HuH-7.5 (cell line): ENCODE measurements at places on chromosomes 1 and 21.
A peak's percentile ranks its signal among the peaks of the same experiment; 100 is the strongest.

- DNase-seq = no peak
These were observed 15.1 kb downstream of the THEMIS2 start for GRCh38 chr1:27887215-27888021.

- no peak for DNase-seq
These were observed 31.8 kb downstream of the SDCCAG8 start for GRCh38 chr1:243287652-243288051.

DNA sequence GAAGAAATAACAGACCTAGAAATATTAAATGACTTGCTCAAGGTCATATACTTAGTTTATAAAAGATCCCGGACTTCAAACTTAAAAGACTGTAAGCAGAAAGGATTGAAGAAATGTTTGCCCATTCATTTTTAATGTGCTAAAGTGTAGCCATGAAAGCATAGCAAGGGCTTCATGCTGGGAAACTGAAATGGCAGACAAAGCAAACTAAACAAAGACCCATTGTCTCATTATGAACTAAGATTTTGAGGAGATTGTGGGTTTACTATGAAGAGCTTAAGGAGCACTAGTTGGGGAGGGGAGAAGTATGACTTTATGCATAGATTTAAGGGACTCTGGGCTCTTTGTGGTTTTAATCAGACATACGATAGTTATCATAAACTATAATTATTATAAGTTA, 26.3 kb downstream of the ADAMTS1 start:
- DNase-seq = no peak

GRCh38 chr1:39250460-39251240, 46.2 kb downstream of the MACF1 start:
- DNase-seq = no peak

DNA sequence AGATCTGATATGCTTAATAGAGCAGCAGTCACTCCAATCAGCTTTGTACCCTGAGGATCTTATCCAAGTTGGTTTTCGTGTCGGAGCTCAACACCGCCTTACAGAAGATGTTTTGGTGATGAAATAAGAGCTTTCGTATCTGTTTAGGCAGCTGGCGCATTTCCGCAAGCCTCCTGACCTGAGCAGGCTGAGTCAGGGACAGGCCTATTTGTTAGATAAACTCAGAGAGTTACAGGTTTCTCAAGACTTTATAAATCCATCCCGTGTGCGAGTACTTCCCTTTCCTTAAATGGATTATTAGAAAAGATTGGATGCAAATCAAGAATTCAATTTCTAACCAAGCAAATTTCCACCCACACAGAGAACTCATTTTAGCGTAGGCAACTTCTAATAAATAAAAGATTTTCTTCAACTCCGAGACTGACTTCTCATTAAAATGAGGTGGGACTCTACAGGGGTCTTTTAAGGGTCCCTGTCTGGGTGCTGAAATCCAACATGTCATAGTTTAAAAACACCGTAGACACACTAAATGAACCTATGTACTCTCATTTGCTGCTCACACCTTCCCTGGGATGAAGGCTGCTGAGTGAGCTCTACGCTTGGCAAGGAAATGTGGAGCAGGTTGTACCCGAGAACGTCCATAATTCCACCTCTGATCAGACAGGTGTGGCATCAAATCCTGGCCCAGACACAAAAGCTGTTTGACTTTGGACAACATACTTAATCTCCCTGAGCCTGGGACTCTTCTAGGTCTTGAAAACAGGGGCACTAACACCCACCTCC, 106.9 kb upstream of the F3 start:
- DNase-seq = no peak

- DNase-seq = no peak
These were observed 37.8 kb downstream of the PYHIN1 start for GRCh38 chr1:158969166-158969565.

DNA sequence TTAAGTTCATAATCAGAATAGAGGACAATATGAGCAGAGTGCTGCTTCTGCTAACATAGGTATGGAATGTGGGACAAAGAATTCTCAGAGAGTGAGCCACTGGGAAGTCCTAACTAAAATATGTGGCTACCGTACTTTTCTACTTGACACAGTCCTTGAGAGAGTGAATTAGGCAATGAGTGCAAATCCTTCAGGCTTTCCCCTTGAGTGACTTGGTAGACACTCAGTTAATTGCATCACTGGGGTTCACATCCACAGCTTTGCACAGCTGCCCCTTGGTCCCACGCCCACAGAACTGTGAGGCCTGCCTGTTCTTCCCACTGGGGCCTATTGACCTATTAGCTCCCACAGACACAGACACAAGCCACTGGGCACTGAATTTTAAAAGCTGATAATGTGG, 40.5 kb upstream of the PAXBP1 start:
- DNase-seq = no peak

GRCh38 chr21:39037807-39038405, 145.3 kb downstream of the PSMG1 start:
- DNase-seq = no peak

- no peak for DNase-seq
These were observed 6.6 kb upstream of the PIGC start for GRCh38 chr1:172450524-172450885.

DNA sequence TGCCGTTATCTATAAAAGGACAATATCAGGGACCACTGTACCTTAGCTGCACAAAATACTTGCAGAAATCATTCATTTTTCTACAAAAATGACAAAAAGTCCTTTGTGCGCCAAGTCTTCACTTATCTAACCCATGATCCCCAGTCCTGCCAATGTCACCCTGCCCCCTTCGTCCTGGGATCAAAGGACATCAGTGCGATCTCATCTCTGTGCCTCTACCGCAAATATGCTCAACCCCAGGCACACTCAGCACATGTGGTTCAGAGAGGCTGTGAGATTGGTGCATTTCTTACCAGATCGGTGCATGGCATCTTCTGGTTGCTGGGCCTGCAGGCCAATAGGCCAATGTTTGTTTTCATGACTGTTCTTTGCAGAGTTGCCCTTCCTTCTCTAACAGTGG, 72.8 kb downstream of the NFASC start:
- no peak for DNase-seq

- DNase-seq = no peak
These were observed 217.2 kb upstream of the IRF2BP2 start for GRCh38 chr1:234827181-234827580.

DNA sequence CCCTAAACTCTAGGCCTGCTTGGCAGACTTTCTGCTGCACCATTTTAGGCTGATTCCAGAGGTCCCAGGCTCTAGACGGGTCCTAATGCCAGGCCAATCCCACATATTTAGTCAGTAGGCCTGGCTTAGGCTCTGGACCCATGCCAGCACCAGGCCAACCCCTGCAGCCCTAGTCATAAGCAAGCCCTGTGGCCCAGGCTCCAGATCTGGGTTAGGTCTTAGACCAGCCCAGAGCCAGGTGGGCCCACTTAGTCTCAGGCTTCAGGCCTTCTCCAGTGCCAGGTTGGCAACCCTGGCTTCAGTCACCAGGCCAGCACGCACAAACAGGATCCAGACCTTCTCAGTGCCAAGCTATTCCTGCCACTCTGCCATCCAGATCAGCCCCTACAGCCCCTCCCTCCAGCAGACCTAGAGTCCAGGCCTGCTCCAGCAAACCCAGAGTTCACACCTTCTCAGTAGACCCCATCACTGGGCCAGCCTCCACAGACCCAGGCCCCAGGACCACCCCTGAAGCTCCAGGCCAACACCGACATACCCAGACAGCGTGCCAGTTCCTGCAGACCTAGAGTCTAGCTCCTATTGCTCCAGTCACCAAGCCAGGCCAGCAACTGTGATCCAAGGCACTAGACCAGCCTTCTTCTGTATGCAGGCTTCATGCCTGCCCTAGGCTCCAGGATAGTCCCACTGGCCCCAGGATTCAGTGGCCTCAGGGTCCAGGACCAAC, 467.6 kb downstream of the RWDD3 start:
- DNase-seq = no peak

DNA sequence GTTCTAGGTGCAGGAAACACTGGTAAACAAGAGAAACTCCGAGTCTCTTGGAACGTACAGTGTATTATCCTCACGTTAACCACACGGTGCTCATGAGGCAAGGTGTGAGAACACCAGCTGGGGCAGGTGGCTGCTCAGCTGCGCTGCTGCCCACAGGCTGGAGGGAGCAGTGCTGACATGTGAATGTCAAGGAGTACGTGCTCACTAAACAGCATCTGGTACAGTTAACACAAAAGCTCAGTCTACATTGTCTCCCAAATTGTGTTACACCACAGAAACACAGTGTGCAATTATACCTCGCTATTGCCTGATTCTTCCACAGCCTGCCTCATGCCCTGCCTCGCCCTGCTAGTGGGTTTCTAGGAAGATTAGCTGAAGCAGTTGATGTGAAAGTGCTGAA, 138.4 kb downstream of the GLIS1 start:
- no peak for DNase-seq

- DNase-seq = peak; percentile 36
These were observed 57.6 kb upstream of the KIF1B start for GRCh38 chr1:10152709-10153284.

- no peak for DNase-seq
These were observed 37.0 kb downstream of the PATJ start for GRCh38 chr1:61779231-61779630.

GRCh38 chr1:93690921-93691789, 9.5 kb upstream of the BCAR3 start:
- DNase-seq = no peak

- peak; percentile 41 for DNase-seq
These were observed 12.7 kb upstream of the C1orf167 start for GRCh38 chr1:11749203-11749689.

GRCh38 chr1:86758570-86758969, 54.2 kb downstream of the SH3GLB1 start:
- DNase-seq = peak; percentile 46

- DNase-seq = no peak
These were observed 91.9 kb upstream of the KCNK2 start for GRCh38 chr1:214990619-214991018.

DNA sequence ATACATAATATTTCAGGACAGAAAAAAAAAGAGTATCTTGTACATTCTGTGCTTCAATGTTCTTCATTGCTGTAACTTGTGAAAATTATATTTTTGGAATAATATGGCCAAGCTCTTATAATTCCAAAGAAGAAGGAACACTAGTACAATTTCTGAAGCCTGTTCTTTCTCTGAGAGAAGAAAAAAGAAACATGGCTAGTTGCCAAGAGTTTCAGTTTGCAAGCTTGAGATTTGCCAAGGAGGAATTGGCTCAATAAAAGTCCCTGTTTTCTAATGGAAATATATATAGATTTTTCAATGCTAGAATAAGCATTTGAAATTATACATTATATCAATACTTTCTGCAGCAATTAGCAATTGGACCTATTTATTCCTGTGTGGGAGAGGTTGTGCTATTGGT, 285.2 kb upstream of the NEGR1 start:
- no peak for DNase-seq

GRCh38 chr1:39418236-39418635, 73.2 kb upstream of the BMP8A start:
- DNase-seq = no peak

GRCh38 chr1:70809069-70809468, 238.5 kb downstream of the PTGER3 start:
- no peak for DNase-seq

DNA sequence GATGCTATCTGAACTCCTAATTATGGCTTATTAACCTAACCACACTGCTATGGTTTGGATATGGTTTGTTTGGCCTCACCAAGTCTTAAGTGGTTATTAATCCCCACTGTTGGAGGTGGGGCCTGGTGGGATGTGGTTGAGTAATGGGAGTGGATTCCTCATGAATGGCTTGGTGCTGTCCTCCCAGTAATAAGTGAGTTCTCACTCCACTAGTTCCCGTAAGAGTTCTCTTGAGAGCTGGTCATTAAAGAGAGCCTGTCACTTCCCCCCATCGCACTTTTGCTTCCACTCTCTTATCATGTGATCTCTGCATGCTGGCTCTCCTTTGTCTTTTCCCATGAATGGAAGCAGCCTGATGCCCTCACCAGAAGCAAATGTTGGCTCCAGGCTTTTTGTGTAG, 328.8 kb downstream of the PLA2G4A start:
- no peak for DNase-seq

DNA sequence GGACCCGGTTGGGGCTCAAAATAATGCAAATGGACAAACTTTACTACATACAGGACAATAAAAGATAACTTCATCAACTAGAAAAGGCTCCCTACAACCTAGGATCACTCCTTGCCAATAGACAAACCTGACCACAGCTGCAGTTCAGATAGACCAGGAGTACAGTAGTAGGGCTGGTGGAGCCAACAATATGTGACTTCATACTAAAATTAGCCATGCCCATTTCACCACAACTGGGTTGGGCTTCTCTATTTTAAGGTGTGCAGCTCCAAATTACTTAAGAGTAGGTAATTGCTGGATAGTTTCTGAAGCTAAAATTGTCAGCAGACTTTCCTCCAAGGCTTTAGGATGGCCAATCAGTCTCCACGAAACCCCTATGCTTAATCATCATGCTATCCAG, 3.9 kb downstream of the DENND1B start:
- no peak for DNase-seq

DNA sequence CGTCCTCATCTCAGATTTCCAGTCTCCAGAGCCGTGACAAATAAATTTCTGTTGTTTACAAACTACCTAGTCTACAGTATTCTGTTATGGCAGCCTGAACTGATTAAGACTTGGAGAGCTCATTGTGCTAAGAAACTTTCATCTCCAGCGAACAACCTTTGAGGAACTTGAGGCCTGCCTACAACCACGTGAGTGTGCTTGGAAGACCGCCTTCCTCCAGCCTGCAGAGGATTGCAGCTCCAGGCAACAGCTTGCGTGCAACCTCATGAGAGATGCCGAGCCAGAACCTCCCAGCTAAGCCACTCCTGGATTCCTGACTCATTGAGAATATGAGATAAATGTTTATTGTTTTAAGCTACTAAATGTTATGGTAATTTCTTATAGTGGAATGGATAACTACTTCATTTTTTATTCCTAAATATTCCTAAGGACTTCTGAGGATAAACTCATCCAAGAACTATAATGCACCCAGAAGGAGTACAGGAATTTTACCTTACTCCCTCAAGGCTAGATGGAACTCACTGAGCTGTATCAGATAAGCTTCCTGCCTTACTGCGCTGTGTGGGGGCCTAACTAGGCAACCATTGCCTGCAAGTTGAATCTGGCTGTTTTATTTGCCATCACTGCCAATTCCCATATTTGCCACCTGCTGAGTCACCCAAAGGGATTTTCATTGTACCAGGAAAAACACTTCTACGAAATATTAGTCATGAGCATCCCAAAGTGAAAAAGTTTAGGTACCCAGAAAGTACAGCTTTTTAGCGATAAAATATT, 17.6 kb downstream of the FAM177B start:
- no peak for DNase-seq

DNA sequence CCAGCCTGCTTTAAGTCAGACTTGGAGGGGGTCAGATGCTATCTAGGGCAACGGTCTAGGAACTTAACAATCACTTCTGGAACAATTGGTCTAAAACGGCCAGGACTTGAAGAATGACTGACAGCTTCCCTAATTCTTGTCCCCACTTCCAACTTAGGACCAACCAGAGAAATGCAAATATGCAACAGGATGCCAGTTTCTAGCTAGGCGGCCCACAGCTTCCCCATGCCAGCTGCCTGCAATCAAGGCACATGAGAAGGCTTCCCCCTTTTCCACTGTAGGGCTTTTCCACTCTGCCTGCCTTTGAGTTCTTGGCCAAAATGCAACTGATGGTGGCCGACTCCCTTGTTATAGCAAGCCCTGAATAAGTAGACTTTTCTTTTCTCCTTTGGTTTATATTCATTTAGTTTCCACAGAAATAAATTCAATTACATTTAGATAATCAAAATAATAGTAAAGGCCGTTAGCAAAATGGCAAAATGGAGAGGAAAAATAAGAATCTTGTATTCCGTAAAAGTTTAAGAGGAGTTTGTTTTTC, 80.9 kb downstream of the BACH1 start:
- DNase-seq = no peak

- no peak for DNase-seq
These were observed 11.4 kb downstream of the KCNJ6 start for GRCh38 chr21:37904856-37905255.
